ENCODE measurements at places on chromosomes 16 and 17.

- no peak for DNase-seq
Measured at GRCh38 chr17:47720754-47721533, 12.1 kb upstream of the TBX21 start.

GRCh38 chr17:50799582-50799981, 32.3 kb upstream of the ANKRD40CL start:
- no peak for DNase-seq

DNA sequence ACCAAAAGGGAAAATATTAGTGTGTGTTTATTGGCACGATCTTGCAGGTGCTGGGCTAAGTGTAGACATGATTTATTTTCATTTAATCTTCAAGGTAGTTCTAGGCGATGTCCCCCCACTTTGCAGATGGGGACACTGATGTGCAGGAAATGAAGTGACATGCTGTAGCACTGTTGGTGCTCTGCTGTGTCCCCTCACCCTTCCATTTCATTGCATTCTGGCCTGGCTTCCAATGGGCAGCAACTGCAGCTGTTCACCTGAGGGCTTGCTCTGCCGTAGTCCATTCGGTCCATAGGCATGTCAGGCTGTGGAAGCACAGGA, 123.9 kb downstream of the PRKCB start:
- DNase-seq: no peak

- no peak for DNase-seq
Measured at GRCh38 chr16:10865991-10866966, 10.7 kb upstream of the CIITA start.

DNA sequence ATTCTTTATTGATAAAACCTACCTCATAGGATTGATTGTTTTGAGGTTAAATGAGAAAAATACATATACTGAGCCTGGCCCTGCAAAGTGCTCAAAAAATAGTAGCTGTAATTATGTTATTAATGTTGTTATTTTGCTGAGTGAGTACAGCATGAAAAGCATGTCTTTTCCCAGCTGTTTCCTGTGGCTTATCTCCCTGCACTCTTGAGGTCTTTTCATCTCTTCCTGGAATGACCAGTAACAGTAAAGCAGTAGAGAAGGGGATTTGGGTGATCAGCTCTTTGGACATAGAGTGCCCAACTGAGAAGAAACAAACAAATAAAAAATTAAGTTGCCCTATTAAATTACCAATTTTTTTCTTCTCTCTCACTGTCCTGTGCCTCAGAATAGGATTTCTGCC, 53.7 kb downstream of the NFAT5 start:
- DNase-seq: no peak

DNA sequence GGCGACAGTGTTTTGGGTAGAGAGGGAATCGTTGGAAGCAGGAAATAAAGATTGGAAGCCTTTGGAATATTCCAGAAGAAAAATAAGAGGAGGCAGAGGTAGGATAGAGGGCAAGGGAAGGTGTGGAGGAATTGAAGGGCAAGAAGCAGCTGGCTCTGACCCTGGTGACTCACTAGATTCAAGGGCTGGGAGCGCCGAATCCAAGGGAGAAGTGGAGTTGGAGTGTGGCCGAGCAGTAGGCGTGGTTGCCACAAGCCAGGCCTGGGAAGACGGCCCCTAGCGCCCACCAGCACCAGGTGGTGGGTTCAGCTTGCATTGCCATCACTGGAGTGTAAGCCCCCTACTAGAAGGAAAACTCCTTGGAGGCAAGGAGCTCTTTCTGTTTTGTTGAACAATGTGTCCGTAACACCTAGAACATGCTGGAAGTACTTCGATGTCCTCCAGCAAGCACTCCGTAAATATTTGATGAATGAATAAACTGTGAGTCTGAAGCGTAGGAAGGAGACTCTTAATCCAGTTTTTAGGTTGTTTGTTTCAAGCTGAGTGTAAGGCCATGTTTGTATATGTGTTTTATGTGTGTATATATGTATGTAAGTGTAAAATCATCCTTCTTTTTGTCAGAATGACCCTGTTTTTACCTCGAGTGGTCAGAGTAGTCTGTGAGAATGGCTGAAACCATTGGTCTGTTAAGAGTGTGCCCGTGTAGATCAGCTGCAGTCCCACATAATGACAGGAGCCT, 139.5 kb downstream of the CMIP start:
- no peak for DNase-seq

DNA sequence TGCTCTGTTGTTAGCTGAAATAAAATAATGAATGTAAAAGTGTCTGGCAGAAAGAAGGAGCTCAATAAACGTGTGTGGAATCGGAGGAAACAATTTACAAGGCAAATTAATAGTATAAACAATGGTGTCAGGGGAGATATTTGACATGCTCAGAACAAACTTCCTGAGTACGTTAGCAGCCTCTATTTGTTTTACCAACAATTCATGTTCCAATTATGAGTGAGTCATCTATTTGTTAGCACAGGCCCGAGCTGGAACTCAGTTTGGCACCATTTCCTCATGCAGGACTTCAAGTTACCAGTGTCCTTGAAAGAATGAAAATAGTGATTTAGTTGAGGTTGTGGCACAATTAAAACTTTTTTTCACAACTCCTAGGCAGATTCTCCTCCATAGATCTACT, 9.1 kb downstream of the ASIC2 start:
- no peak for DNase-seq

GRCh38 chr17:45121055-45121454, 11.3 kb downstream of the PLCD3 start:
- DNase-seq: no peak

GRCh38 chr16:86359571-86359970, 150.8 kb upstream of the FOXF1 start:
- no peak for DNase-seq

- DNase-seq: no peak
Measured at GRCh38 chr16:54616610-54617009, 314.1 kb upstream of the IRX5 start.

DNA sequence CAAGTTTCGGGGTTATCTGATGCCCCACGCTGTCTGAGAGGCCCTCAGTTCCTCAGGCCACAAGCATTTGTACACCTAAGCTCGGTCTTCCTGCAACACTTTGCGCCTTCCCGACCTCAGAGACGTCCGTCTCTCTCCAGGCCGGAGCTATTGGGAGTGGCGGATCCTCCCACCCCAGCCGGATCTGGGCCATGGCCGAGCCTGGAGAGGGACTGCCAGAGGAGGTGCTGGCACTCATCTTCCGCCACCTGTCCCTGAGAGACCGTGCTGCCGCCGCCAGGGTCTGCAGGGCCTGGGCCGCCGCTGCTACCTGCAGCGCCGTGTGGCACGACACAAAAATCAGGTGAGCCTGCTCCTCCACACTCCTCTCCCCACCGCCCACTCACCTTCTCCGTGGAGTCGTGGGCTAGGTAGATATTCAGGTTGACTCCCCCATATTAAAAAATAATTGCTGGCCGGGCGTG, 1.9 kb downstream of the FBXL8 start:
- no peak for DNase-seq

- no peak for DNase-seq
Measured at GRCh38 chr17:40720899-40721298, 17.3 kb upstream of the KRT24 start.

DNA sequence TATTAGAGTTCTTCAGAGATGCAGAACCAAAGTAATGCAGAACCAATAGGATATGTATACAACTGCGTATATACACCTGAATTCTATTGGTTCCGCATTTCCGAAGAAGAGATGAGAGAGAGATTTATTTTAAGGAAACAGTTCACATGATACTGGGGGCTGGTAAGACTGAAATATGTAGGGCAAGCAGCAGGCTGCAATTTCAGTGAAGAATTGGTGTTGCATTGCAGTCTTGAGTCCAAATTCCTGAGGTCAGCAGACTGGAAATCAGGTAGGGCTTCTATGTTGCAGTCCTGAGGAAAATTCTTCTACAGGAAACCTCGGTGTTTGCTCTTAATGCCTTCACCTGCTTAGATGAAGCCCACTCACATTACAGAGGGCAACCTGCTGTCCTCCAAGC, 128.2 kb upstream of the MED13 start:
- DNase-seq: no peak

- no peak for DNase-seq
Measured at GRCh38 chr16:13453938-13454553, 465.9 kb upstream of the ERCC4 start.

- no peak for DNase-seq
Measured at GRCh38 chr16:28298511-28298878, 6.2 kb downstream of the SBK1 start.

GRCh38 chr17:54426296-54426886, 474.3 kb upstream of the TOM1L1 start:
- DNase-seq: no peak

- no peak for DNase-seq
Measured at GRCh38 chr17:31386542-31387075, 4.9 kb upstream of the RAB11FIP4 start.

DNA sequence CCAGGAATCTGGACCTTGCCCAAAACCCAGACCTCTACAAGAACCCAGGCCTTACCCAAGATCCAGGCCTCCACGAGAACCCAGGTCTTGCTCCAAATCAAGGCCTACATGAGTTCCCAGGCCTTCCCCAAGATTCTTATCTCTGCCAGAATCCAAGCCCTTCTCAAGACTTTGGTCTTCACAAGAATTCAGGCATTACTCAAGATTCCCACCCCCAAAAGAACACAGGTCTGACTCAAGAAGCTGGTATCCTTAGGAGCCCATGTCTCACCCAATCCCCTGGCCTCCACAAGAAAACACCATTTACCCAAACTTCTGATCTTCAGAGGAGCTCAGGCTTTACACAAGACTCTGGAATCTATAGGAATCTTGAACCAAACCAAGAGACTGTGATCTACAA, 2.6 kb downstream of the SPEM3 start:
- no peak for DNase-seq

- no peak for DNase-seq
Measured at GRCh38 chr17:82689077-82689476, 9.4 kb downstream of the RAB40B start.

- no peak for DNase-seq
Measured at GRCh38 chr16:89009343-89010209, 32.6 kb upstream of the CBFA2T3 start.

DNA sequence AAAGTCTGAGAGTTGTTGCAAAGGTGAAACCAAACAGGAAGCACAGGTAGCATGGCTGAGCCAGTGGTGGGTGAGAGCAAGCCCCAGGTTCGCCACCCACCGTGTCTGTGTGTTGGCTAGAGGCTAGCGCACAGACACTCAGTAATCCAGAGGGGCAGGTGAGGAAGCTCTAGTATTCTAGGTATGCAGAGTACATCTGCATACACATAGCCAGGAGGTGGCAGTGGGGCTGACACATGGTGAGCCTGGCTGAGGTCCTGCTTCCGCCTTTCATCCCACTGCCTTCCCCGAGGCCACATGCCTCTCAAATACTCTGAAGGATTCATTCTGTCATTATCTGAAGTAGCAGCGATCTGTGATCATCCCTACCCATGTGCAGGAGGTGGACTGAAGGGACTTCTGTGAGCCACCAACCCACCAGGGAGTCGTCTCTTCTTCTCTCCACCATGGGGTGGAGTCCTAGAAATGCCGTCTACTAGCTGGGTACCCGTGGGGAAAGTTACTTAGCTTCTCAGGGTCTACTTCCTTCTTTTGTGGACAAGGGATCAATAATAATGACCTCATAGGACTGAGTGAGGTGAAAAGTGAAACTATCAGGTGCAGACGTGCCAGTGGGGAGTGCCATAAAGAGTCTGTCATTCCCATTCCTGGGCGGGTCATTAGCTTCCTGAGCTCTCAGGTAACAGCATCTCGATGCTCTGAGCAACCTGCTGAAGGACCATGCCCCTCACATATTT, 36.0 kb upstream of the ICAM2 start:
- no peak for DNase-seq

DNA sequence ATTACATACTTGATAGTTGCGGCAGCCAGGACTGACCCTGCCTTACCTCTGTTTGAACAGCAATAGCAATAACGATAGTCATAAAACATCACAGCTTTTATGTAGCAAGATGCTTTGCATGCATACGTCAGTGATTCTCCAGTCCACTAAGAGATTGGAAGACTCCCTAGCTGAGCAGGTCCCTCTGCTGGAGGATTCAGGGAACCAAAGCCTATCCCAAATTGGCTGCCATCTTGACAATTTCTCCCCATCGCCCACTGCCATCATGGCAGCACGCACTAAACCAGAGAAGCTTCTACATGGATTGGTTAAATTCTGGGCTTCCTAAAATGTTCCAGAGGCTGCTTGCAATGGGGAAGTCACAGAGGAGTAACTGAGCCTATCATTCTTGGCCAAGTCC, 360.6 kb upstream of the XYLT1 start:
- DNase-seq: no peak

GRCh38 chr16:28202147-28202746, 9.5 kb downstream of the XPO6 start:
- DNase-seq: no peak

DNA sequence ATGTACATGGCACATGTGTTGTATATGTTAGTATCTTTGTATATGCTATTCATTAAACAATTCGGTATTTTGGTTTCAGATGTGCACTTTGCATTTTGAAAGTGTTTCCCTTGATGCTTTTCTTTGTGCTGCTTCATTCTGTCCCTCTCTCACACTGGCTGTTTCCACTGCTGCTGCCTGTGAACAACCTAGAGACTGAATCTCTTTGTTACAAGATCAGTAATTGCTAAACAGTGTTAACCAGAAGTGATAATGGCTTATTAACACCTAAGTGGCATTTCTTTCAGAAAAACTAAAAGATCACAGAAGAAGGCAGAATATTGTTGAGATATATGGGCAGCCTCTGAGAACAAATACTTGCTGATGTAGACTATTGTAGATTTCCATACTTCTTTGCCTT, 84.7 kb downstream of the KIF2B start:
- no peak for DNase-seq

DNA sequence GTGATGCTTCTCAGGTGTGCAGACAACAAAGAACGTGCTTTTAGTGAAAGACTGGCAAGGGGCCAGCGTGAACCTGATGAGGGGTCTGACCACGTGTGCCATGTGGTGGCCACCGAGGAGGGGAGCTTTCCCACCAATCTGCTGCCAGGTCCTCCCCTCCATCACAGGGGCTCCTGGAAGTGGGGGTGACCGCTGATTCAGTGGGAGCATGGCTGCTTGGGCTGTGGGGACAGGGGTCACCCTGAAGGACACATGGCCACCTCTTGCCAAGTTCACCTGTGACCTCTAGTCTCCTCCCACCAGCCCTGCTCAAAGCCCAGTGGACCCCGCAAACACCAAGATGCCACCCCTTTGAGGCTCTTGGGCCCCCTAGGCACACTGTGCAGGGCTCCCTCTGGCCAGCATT, 37.9 kb upstream of the MTSS2 start:
- DNase-seq: no peak

- DNase-seq: no peak
Measured at GRCh38 chr17:21375757-21376080, 438 bp upstream of the KCNJ12 start.

DNA sequence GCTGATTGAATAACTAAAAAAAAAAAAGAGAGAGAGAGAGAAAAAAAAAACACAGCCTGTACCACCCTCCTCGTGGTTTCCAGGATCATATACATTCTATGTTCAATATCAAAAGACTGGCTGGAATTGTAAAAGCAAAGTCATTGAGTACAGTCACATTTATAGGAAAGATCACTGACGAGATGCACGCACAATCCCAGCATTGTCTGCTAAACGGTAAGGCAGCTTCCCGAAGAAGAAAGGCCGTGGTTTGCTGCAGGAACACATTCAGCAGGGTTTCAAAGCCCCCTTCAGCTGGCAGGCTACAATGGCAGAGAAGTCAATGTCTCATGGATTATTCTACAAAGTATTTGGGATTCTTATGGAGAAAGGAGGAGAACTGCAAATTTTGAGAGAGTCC, 9.3 kb downstream of the NQO1 start:
- DNase-seq: no peak
